ENCODE measurements at places on chromosomes 6 and 20.

DNA sequence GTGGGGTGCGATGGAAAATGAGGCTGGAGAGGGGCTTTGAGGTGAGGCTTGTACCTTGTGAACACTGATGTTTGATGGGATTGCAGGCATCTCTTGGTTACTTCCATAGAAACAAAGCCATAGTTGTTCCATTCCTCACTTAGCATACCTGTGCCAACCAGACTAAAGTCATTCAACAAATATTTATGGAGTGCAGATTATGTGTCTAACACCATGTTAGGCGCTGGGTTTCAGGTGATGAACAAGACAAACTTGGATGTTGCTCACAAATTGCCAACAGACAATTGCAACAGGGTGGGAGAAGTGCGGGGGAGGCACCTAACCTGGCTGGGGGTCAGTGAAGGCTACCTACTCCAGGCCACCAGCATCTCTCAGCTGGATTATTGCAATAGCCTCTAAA is 1.5 kb downstream of the TTPAL start:
- DNase-seq, result no peak

GRCh38 chr6:78670802-78671201 is 196.5 kb upstream of the IRAK1BP1 start:
- no peak for DNase-seq

DNA sequence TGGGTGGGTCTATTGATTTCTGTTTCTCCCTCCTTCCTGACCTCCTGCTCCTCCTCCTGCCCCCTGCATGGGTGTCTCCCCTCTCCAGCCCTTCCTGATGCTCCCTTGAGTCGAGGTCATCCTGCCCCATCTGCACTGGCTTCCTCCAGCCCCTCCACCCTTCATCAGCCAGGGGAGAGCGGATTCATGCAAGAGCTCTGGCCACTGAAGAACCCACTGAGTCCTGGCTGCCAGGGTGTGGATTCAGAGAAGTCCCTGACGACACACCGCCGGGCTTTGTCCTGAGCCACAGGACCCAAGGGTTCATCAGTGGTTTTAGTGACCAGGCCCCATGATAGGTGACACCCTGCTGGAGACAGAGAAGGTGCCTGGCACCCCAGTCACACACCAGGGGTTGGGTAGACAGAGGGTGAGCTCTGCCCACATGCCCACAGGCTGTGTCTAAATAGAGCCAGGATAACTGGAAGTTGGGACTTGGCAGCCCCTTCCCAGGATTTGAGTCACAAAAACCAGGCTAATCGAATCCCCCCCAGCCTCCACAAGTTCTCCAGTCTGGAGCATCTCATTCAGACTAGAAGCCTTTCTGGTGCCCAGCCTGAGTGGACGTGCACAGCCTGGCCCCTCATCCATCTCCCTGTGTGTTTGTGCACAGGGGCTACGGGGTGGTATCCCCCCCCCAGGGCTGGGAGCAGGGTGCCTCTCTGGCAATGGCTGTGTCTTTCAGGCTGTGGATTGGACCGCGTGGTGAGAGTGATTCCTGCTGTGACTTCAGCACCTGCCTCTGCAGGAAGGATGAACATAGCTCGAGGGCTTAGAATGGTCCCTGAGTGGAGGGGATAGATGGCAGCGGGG is 1.2 kb downstream of the GFRA4 start:
- DNase-seq, result no peak

- no peak for DNase-seq
These were observed 43.1 kb downstream of the SUN5 start for GRCh38 chr20:32960849-32961731.

- DNase-seq, result no peak
These were observed 211.4 kb downstream of the ARHGAP18 start for GRCh38 chr6:129498541-129498940.

- no peak for DNase-seq
These were observed 53.5 kb downstream of the CARMIL1 start for GRCh38 chr6:25332655-25333071.

Data from A172 (cell line).